ENCODE measurements at places on chromosomes 16 and 17. TPM values are rescaled to one million over a fixed set of nuclear protein-coding genes. Genes with fewer than 3 reads are reported as not detected.

- no peak overlapping the region for H3K27ac ChIP-seq
- DNase-seq, result no peak
- H3K27me3 ChIP-seq, result no peaks in the 10 kb centered on the region
Observed at GRCh38 chr16:53717577-53717976, 13.6 kb downstream of the FTO start.

GRCh38 chr17:11550431-11550830 lies 47.8 kb upstream of the DNAH9 start:
- no peak for DNase-seq
- H3K36me3 ChIP-seq, result no peaks in the 10 kb centered on the region

DNA sequence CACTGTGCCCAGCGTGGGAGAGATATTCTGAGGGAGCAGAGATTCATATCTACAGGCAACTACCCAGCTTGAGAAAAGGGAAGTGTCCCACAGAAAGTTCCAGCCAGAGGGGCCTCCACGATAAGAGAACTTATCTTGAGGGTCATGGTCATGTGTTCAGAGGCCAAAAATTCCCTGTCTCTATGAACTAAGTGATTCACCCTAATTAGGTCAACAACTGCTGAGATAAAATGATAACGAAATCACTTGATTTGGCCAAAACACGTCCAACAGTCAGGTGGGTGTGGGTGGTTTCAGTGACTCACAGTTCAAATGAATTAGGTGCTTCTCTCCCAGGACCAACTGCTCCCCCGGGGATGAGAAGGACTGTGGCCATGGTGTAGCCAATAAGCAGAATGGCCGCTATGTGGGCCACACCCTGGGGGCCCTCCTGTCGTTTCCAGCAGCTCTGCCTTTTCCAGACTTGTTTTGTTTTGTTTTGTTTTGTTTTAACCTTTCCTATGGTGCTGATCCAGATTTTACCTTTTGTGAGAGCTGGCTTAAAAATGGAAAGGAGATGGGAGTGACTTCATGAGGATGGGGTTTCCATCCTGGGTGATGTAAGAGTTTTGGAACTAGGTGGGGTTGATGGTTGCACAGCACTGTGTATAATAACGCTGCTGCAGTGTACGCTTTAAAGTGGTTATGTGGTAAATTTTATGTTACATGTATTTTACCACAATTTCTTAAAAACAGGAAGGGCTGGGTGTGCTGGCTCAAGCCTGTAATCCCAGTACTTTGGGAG lies 8.7 kb downstream of the DNAI2 start:
- no peak overlapping the region for H3K27ac ChIP-seq
- H3K27me3 ChIP-seq, result no peaks in the 10 kb centered on the region
- H3K36me3 ChIP-seq, result no peaks in the 10 kb centered on the region

DNA sequence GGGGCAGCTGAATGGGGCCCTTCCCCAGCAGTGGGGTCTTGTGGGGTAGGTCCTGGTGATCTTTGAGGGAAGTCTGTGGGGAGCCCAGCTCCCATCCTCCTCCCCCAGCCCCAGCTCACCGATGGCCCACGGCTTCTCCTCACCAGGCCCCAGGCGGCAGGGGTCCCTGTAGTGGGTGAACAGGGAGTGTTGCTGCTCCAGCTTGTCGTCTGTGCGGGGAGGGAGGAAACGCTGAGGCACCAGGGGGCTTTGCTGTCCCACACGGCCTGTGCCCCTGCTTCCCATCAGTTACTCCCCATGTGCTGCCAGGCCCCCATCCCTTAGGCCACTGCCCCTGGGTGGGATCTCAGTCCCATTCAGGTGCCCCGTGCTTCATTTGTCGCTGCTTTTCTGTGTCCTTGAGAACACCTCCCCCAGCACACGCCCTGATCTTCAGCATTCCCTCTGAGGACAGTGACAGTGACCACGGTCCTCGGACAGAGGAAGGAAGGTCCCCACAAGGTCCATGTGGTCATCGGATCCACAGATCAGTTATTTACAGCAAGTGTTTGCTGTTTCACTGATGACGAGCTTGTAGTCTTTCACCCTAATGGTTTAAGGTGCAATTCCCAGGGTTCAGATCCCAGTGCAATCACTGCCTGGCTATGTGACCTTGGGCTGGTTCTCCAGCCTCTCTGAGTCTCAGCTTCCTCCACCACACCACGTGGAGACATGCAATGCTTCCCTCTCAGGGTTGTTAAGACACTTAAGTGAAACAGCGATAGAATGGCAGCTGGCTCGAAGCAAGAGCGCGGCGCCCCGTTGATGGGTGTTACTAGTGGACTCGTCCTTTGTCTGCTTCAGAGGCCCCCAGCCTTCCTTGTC lies 53.1 kb downstream of the PRMT7 start:
- no peak overlapping the region for H3K4me3 ChIP-seq
- H3K4me1 ChIP-seq, result no peaks in the 10 kb centered on the region
- H3K36me3 ChIP-seq, result no peaks in the 10 kb centered on the region
- no peaks in the 10 kb centered on the region for H3K27me3 ChIP-seq
- no peak overlapping the region for H3K27ac ChIP-seq

GRCh38 chr17:78737332-78737731 lies 44.7 kb downstream of the CYTH1 start:
- H3K4me1 ChIP-seq, result no peaks in the 10 kb centered on the region
- no peak overlapping the region for H3K4me3 ChIP-seq
- no peak overlapping the region for H3K27ac ChIP-seq
- H3K27me3 ChIP-seq, result no peaks in the 10 kb centered on the region

GRCh38 chr17:28513476-28513875 lies 7.3 kb downstream of the FOXN1 start:
- H3K27me3 ChIP-seq, result no peaks in the 10 kb centered on the region
- no peak overlapping the region for H3K4me3 ChIP-seq
- H3K36me3 ChIP-seq, result no peaks in the 10 kb centered on the region
- no peak overlapping the region for H3K27ac ChIP-seq
- H3K4me1 ChIP-seq, result no peaks in the 10 kb centered on the region

DNA sequence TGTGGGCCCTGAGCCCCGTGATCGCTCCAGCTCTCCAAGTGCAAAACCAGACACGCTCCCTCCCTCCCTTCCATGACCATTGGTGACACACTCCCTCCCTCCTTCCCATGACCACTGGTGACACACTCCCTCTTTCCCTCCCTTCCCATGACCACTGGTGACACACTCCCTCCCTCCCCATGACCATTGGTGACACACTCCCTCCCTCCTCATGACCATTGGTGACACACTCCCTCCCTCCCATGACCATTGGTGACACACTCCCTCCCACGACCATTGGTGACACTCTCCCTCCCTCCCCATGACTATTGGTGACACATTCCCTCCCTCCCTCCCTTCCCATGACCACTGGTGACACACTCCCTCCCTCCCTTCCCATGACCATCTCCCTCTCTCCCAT lies 56.3 kb downstream of the LMF1 start:
- H3K4me3 ChIP-seq, result no peak overlapping the region
- H3K27me3 ChIP-seq, result no peaks in the 10 kb centered on the region
- no peak for DNase-seq
- H3K4me1 ChIP-seq, result no peaks in the 10 kb centered on the region
- H3K36me3 ChIP-seq, result no peaks in the 10 kb centered on the region

- H3K36me3 ChIP-seq, result no peaks in the 10 kb centered on the region
- H3K27ac ChIP-seq, result no peak overlapping the region
- DNase-seq, result no peak
- H3K4me1 ChIP-seq, result no peaks in the 10 kb centered on the region
Observed at GRCh38 chr16:78142788-78143187, 43.3 kb downstream of the WWOX start.

DNA sequence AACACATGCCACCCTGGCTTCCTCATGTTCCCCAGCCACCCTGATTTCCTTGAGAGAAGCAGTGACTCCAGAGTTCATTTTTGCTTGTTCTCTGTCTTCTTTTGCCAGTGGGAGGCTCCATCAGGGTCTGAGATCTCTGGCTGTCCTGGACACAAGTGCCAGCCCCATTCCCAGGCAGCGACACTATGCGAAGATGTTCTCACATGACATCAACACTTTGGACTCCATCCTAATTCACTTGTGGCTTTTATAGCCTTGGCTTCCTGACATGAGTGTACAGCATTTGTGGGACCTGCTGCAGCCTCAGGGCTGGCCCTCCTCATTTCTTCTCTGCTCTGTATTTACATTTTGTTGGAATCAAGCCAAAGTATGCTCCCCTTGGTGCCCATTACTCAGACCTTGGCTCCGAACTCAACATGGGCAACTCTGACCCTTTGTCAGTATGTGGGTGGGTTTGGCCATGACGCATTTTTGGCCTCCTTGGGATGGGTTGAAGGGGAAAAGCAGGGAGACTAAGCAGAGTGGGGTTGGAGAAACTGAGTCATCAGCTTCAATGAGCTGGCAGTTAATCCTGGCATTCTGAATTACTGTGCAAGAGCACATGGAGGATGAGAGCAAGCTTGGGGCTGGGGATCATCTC lies 119.0 kb upstream of the EEF2KMT start:
- H3K27me3 ChIP-seq, result no peaks in the 10 kb centered on the region
- H3K27ac ChIP-seq, result no peak overlapping the region
- peaks cover 11% of the 10 kb centered on the region for H3K36me3 ChIP-seq
- H3K4me1 ChIP-seq, result no peaks in the 10 kb centered on the region
- no peak for DNase-seq

- no peaks in the 10 kb centered on the region for H3K27me3 ChIP-seq
- DNase-seq, result no peak
- H3K4me3 ChIP-seq, result no peak overlapping the region
- H3K4me1 ChIP-seq, result no peaks in the 10 kb centered on the region
- peaks cover 35% of the 10 kb centered on the region for H3K36me3 ChIP-seq
Observed at GRCh38 chr17:705863-706262, 8.8 kb downstream of the VPS53 start.

- DNase-seq, result no peak
- H3K36me3 ChIP-seq, result peaks cover 33% of the 10 kb centered on the region
- H3K27me3 ChIP-seq, result no peaks in the 10 kb centered on the region
- H3K27ac ChIP-seq, result no peak overlapping the region
Observed at GRCh38 chr17:39335704-39336223, 65.7 kb downstream of the FBXL20 start.

DNA sequence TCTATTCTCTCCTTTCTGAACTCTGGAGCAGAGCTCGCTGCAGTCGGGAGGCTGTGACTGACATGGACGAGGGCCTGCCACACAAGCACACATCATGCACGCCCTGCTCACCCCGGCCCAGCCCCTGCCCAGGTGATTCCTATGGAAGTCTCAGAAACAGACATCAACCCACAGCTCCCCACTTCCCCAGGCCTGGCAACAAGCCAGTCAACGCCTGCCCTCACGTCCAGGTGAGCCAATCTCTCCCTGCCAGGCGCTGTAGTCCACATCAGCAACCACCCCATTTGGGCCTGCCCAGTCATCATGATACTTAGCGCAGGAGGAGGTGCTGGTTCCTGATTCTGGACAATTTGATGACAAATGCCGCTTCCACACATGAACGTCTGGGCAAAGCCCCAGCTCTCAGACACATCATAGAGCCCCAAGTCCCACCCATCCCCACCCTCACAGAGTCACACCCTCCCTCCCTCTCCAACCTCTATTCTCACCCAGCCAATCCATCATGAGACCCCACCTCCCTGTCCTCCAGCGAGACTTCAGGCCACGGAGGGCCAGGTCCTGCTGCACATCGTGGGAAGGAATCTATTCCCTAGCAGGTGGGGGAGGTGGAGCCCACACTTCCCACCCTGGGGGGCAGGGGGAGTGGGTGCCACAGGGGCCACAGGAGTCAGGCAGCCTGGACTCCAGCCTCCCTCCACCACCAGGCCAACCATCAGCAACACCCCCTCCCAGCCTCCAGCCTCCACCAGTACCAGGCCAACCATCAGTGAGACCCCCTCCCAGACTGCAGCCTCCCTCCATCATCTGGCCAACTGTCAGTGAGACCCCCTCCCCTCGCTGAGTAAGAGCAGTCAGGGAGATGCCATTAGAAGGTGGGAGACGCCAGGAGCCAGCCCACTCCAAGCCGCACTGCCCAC lies 33.7 kb upstream of the GSG1L start:
- H3K4me3 ChIP-seq, result no peak overlapping the region
- 0 out of 2 replicates have a peak, but pooled peaks cover 9% of the 10 kb centered on the region for H3K4me1 ChIP-seq
- H3K27ac ChIP-seq, result no peak overlapping the region
- DNase-seq, result no peak
- H3K36me3 ChIP-seq, result peaks cover 52% of the 10 kb centered on the region

- H3K27me3 ChIP-seq, result no peaks in the 10 kb centered on the region
- H3K4me1 ChIP-seq, result no peaks in the 10 kb centered on the region
- no peaks in the 10 kb centered on the region for H3K36me3 ChIP-seq
- H3K27ac ChIP-seq, result no peak overlapping the region
- DNase-seq, result peak; percentile 15
- no peak overlapping the region for H3K4me3 ChIP-seq
Observed at GRCh38 chr16:27431773-27432532, 30.0 kb downstream of the IL21R start.

Gene BICDL2
- total RNA-seq, result 13.5 TPM

Gene TBC1D3B
- total RNA-seq, result 8.8 TPM

Gene SSTR5
- 0.22 TPM for total RNA-seq

Gene GDPD3
- 3.8 TPM for total RNA-seq

Gene FSCN2
- total RNA-seq, result 1.0 TPM

Gene KLHDC4
- 74.5 TPM for total RNA-seq

Gene CDC27
- 71.9 TPM for total RNA-seq

Gene KCNJ16
- total RNA-seq, result not detected

Gene RGS9
- total RNA-seq, result 12.0 TPM

Gene ITGA2B
- 8.3 TPM for total RNA-seq

Data from H9 (cell line).